ENCODE measurements at places on chromosomes 4 and X.

DNA sequence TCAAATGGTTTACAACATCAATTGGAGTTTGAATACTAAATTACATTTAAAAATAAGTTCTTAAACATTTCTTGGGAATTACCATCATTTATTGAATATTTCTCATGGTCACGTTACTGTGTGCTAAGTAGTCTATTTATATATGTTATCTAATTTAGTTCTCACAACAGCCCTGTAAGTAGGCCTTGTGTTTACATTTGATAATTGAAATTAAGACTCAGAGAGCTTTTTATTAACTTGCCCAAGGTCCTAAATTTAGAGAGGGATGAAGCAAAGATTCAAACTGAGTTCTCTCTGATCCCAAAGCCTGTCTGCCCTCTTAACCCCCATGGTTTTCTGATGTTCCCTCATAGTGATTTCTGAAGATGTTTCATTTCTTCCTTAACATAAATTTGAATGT lies 103.7 kb downstream of the CEP135 start:
- DNase-seq, result no peak

GRCh38 chrX:56618323-56618722 lies 54.9 kb downstream of the UBQLN2 start:
- DNase-seq, result no peak

GRCh38 chr4:10117359-10118047 lies 904 bp upstream of the WDR1 start:
- peak; percentile 79 for DNase-seq

GRCh38 chrX:44267861-44268260 lies 75.6 kb downstream of the EFHC2 start:
- no peak for DNase-seq
